ENCODE measurements at places on chromosomes 12 and 14. TPM values are rescaled to one million over a fixed set of nuclear protein-coding genes. Genes with fewer than 3 reads are reported as not detected.

GRCh38 chr14:39417014-39417413 lies 15.2 kb downstream of the FBXO33 start:
- H3K27me3 ChIP-seq: no peaks in the 10 kb centered on the region
- DNase-seq: no peak
- no peak overlapping the region for H3K4me3 ChIP-seq

Gene PPP1R1A
- polyA plus RNA-seq: 0.11 TPM

Gene CYP46A1
- polyA plus RNA-seq: not detected

Gene FZD10
- not detected for polyA plus RNA-seq

DNA sequence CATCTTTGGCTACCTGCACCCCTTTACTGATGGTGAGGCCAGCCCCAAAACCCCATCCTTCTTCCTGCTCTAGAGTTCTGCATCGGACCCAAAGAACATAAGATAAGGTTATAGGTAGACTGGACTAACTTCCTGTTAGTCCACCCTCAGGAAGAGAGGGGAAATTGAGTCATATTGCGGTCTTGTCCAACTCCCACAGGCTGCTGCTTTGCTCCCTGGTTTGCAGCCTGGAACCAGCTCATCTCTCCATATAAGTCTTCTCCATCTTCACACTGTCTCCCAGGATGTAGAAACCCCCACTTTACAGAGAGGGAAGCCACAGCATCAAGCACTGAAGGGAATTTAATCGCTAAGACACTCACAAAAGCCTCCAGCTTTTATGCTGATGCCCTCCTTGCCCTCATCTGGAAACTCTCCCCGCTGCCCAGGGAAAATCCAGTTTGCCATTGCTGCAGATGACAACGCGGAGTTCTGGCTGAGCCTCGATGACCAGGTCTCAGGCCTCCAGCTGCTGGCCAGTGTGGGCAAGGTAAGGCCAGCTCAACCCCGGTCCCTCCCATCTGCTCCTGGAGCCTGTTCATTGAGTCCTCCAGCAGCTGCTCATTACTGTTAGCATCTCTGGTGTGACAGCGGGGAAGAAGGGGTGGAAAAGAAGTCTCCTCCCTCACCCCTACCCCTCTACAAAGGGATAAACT lies 85.3 kb downstream of the B4GALNT3 start:
- H3K27ac ChIP-seq: no peak overlapping the region
- no peaks in the 10 kb centered on the region for H3K4me1 ChIP-seq

Gene TAS2R19
- not detected for polyA plus RNA-seq

Gene HOXC4
- polyA plus RNA-seq: 0.68 TPM

DNA sequence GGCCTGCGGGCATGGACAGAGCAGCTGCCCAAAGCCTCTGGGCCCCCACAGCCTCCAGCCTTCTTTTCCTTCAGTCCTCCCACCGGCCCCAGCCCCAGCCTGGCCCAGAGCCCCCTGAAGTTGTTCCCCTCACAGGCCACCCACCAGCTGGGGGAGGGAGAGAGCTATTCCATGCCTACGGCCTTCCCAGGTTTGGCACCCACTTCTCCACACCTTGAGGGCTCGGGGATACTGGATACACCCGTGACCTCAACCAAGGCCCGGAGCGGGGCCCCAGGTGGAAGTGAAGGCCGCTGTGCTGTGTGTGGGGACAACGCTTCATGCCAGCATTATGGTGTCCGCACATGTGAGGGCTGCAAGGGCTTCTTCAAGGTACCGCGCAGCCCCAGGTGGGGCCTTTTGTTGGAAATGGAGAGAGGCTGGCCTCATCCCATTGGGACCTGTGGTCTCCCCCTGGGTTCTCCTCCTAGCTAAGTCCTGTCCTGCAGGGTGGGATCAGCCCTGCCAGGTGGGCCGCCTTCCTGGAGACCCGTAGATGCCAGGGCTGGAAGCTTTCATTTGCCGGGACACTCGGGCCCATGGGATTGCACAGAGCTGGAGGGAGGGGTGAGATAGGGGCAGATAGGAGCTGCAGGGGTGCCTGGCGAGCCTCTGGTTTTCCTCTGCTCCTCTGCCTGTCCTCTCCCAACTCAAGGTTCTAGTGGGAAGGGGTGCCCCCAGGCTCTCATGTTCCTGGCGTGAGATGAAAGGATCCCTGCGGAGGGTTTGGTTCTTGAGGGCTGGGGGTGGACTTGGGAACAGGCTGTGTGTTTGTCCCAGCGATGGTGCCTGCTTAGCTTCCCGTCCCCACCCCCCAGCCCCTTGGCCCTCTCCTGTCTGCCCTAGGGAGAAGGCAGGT lies 3.8 kb downstream of the NR4A1 start:
- peaks cover 12% of the 10 kb centered on the region for H3K4me1 ChIP-seq
- H3K36me3 ChIP-seq: no peaks in the 10 kb centered on the region
- H3K27ac ChIP-seq: no peak overlapping the region

DNA sequence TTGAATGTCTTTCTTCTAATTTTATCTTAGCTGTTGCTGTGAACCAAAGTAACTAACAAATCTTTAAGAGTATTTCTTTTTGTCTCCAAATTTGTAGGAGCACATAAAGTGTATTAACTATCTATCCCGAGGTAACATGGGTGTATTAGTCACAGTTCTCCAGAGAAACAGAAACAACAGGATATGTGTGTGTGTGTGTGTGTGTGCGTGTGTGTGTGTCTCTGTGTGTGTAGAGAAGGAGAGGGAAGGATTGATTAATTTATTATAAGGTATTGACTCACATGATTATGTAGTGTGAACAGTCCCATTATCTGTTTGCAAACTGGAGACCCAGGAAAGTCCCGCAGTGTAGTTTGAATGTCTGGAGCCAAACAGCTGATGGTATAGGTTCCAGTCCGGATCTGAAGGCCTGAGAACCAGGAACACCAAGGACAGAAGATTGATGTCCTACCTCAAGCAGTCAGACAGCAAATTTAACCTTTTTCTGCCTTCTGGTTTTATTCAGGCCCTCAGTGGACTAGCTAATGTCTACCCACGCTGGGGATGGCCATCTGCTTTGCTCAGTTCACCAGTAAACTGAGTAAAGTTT lies 14.4 kb downstream of the G2E3 start:
- H3K36me3 ChIP-seq: no peaks in the 10 kb centered on the region
- DNase-seq: no peak
- no peaks in the 10 kb centered on the region for H3K4me1 ChIP-seq
- H3K27ac ChIP-seq: no peak overlapping the region

GRCh38 chr14:75303381-75303789 lies 24.8 kb downstream of the FOS start:
- H3K4me3 ChIP-seq: no peak overlapping the region
- no peaks in the 10 kb centered on the region for H3K36me3 ChIP-seq
- peaks cover 8% of the 10 kb centered on the region for H3K4me1 ChIP-seq
- no peak for DNase-seq
- no peak overlapping the region for H3K27ac ChIP-seq

Measured in GM12878 (cell line).